ENCODE measurements at places on chromosomes 12 and 14.

GRCh38 chr12:76919383-76920171 is 40.8 kb upstream of the CSRP2 start:
- DNase-seq: no peak

GRCh38 chr12:6461401-6462233 is 8.9 kb downstream of the VAMP1 start:
- DNase-seq: no peak

- DNase-seq: peak; percentile 26
Measured at GRCh38 chr12:15364221-15365160, 42.2 kb downstream of the PTPRO start.

DNA sequence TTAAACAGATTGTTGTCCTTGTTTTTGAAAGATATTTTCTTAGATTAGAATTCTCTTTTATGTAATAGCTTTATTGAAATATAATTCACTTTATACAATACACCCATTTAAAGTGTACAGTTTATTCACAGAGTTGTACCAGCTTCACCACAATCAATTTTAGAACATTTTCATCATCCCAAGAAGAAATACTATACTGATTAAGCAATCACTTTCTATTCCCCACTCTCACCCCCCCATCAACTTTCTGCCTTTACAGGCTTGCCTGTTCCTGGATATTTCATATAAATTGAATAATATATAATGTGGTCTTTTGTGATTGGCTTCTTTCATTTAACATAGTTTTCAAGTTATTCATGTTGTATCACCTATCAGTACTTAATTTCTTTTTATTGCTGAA is 44.4 kb downstream of the ARHGAP5 start:
- DNase-seq: no peak

GRCh38 chr14:30748343-30748742 is 126.0 kb upstream of the COCH start:
- DNase-seq: no peak

- DNase-seq: no peak
Measured at GRCh38 chr14:96893966-96894622, 96.9 kb downstream of the VRK1 start.

- no peak for DNase-seq
Measured at GRCh38 chr14:75449696-75450095, 21.9 kb downstream of the JDP2 start.

- DNase-seq: no peak
Measured at GRCh38 chr14:20848316-20848954, 42.8 kb upstream of the RNASE3 start.

DNA sequence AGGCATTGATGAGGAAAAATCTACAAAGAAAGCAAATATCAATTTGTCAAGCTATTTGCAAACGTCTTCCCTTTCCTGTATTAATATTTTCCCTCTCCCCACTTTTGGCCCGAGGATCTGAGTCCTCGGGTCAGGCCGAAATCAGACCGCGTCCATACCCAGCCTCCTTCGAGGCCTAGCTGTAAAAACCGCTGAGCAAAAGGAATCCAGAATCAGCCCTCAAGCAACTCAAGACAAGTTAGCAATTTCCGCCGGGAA is 353 bp upstream of the MAPK1IP1L start:
- DNase-seq: no peak

DNA sequence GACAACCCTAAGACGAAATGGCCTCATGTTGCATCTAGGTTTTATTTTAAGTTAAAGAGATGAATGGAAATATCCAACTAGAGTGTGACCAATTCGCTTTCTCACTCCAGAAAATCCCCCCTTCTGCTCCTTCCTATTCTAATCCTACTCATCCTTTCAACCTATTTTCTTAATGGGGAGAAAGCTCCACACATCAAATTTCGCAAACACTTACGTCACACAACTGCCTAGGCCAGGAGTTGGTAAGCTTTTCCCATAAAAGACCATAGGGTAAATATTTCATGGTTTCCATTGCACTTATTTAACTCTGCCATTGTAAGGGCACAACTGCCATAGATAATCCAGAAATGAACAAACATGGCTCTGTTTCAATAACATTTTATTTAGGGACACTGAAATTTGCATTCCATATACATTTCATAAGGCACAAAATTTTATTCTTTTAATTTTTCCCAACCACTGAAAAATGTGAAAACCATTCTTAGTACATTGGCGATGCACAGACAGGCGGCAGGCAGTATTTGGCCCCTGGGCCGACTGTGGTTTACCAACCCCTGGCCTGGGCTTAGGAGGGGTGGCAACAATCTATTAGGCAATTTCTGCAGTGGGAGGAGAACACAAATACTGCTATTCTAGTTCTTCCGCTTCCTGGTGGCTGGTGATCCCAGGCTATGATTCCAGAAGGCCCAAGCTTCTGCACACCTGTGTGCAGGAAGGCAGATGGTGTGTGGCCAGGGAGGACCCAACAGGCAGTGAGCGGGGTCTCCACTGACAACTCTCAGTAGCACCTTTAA is 67.2 kb upstream of the FOXN3 start:
- DNase-seq: no peak

GRCh38 chr12:130008241-130008640 is 104.4 kb upstream of the TMEM132D start:
- DNase-seq: no peak

- DNase-seq: no peak
Measured at GRCh38 chr12:56162468-56163290, 4.5 kb downstream of the MYL6 start.

DNA sequence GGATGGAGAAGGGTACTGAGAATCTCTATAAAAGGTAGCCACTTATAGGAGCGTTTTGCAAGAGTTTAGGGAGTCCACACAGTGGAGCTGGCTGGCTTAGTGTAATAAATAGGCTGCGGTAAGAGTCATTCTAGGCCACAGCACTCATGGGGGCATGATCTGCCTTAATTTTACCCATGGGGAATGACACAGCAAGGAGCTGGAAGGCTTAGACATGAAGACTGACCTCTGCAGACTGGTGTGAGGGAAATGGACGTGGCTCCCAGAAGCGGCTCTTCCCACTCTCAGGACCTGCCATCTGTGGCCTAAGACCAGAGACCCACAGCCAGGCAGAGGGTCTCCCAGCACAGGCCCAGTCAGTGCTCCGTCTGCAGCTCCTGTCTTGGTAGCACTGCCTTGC is 173.3 kb downstream of the PPM1H start:
- DNase-seq: no peak

- peak; percentile 18 for DNase-seq
Measured at GRCh38 chr12:56338308-56339157, at the start of gene IL23A. Gene IL23A, plus strand, starts transcription at chr12:56338884. Its CDS starts 161 bp downstream, at chr12:56339045.

GRCh38 chr12:89376202-89376529 is 23.9 kb upstream of the DUSP6 start:
- DNase-seq: no peak

DNA sequence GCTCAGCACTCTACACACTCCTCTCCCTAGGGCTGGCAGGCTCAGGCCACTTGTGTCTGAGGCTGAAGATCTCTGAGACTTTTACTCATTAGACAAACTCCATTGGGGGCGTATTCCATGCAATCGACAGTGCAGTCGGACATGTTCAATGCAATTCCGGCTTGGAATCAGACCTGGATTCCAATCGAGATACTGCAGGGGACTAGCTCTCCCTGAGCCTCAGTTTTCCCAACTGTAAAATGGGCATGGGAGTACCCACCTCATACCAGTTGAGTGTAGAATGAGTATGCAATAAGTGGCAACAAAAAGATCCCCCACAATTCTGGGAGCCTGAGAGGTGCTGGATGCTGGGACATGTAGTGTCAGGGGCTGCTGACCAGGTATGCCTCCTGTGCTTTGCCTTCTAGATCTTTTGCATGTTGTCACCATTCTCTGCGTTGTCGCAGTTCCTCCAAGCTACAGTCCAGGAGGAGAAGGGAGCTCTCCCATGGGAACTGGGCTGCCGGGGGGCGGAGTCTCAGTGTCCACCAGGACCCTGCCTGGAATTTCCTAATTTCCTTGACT is 8.3 kb downstream of the TTC6 start:
- no peak for DNase-seq

GRCh38 chr14:85315733-85316290 is 214.1 kb upstream of the FLRT2 start:
- DNase-seq: no peak

DNA sequence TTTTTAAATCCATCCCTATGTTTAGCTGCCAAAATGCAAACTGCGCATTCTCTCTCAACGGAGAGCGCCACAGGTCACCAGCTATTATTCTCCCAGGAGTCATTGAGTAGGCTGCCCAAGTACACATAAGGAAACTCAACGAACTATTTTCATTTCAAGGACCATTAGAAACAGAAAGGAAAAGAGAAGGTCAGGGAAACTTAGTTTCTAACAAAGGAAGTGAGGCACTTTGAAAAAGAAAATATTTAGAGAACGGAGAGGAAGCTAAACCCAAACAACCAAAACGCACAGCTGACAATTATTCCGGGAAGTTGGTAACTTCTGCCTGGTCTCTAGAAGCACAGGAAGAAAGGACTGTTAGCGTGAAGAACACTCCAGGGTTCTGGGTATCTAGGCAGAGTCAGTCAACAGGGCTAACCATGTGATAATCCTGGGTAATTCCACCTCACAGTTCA is 23.5 kb downstream of the GPHB5 start:
- no peak for DNase-seq
